DMS 273 treated with DMSO at 0.1 percent for 48 hours (cell line): ENCODE measurements at places on chromosomes 12 and 14.

DNA sequence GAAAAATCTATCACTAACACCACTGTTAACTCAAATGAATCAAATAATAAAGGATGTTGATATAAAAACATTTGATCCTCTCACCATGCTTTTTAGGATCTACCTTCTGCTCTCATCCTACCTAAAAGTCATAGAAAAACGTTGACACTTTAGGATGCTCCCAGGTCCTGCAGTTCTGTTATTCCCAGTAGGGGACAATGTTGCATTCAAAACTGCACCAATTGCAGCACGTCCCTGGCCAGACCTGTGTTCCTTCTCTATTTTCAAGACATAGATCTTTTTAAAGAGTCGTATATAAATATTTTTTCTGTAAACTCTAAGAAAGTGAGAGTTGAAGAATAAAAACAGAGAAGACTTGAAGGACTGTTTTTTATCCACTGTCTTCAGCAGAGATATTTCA, 8.8 kb downstream of the AICDA start:
- DNase-seq: no peak

GRCh38 chr12:52867642-52868041, 18.8 kb upstream of the KRT78 start:
- DNase-seq: no peak

DNA sequence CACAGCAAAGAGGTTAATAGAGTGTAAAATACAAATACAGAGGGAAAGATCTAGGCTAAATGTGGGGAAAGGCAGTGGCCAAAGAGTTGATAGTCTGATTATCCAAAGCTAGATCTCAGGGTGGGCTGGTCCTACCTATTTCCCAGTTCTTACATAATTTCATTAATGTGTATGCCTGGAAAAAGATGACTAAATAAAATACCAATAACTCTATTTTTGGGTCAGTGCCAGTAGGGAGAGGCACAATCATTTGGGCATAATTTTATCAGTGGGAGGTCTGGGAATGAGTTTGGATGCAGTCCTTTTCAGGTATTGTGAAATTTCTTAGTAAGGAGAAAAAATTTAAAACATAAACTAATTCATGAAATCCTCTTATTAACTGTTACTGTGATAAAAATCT, 30.6 kb upstream of the CLEC14A start:
- DNase-seq: no peak

DNA sequence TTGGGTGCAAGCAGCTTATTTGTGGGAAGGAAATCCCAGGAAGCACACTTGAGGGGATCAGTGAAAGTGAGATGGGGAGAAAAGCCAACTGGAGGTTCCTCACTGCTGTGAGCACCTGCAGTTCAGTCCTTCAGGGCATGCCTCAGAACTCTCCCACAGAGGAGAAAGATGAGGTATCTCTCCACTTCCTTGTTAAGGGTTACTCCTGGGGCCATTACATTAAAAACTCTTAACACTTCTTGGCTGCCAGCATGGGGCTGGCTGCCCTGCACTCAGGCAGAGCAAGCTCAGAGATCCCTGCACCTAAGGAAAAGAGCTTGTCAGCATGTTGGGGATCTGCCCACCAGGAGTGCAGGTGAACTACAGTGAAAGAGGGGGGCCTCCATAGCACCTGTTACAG, 28.8 kb downstream of the FERMT2 start:
- DNase-seq: no peak

DNA sequence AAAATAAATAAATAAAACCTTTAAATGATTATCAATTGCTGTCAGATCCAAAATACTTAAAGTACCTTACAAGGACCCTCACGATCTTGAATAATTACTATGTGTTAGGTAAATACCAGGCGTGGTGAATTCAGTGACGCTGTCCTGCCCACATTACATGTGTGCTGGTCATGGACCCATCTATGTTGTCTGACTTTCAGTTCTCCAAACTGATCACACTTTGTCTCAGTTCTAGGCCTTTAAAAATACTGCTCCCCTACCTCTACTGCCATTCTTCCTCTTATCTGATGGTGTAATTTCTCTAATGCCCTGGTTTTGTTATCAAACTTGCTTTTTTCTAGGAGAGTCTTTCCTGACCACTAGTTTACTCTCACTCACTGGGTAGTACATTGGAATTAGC, 520.7 kb downstream of the TRHDE start:
- DNase-seq: no peak

DNA sequence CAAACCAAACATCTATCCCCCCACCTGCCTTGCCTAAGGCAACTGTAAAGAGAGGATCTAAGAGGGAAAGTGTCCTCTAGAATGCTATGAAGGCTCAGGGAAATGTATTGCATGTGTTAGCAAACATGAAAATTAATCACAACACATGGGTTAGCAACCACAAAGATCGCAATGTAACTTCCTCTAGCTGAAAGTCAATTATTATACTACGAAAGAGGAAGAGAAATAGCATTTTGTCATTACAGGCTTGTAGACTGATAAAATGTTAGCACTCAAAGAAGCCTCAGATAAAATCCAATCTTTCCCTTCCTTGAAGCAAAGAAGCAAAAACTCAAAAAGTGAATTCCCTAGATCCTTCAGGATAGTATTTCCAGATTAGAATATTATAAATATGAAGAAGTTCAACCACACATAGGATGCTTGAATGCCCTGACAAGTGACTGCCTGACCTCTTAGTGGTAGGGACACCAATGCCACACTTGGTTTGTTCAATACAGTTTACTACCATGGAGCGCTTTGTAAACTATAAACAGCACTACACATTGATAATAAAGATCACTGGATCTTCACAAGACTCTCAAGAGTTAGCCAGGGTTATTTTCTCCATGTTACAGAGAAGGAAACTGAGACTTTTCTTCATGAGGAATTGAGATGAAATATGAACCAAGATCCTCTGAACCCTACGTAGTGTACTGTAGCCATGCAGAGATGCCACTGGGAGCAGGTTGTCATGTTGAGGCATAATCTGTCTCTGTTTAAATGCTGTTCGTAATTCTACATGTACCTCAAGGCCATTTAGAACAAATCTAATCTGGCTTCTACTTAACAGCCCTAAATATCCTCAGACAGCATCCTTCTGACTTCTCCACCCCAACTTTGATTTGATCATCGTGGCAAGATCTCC, 100.7 kb downstream of the ITPR2 start:
- no peak for DNase-seq

DNA sequence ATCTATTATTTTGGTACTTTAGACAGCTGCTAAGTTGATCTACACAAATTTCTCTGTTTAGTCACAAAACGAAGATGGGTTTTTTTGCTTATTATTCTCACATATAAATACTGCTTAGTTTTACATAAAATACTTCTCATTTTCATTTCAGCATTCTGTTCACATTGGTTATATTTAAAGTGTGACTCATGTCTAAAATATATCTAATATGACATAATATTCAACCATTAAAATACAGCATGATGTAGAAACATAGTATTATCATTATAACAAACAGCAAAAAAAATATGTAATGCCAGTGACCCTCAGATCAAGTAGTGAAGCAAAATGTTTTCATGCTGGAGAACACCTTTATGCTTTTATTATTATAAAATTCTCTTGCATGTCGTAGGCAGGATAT, 63.7 kb downstream of the SH2B3 start:
- no peak for DNase-seq

DNA sequence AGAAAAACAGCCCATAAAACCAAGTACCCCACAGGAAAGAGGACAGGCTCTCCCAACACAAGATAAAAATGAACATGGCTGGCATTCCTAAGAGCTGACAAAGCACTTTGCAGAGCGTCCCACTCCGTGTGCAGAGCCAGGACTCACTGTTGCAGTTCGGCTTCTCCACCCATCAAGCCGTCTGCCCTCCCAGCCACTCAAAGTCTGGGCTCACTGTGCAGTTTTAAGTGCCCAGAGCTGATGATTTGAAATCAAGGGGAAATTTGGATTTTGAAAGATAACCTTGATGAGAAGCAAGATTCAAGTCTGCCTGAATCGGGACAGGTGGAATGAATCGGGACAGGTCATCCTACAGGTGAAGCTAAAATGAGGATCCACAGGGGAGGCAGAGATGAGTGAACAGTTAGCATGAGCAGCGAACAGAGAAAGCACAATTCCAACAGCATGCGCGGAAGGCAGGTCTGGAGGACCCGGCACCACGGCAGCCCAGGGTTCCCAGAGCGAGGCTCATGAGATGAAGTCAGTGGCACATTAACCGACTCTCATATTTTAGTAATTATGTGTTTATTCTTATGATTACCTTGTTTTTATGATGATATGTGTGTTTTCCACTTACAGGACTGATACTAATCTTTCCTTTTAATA, 39.8 kb upstream of the GPR68 start:
- no peak for DNase-seq

DNA sequence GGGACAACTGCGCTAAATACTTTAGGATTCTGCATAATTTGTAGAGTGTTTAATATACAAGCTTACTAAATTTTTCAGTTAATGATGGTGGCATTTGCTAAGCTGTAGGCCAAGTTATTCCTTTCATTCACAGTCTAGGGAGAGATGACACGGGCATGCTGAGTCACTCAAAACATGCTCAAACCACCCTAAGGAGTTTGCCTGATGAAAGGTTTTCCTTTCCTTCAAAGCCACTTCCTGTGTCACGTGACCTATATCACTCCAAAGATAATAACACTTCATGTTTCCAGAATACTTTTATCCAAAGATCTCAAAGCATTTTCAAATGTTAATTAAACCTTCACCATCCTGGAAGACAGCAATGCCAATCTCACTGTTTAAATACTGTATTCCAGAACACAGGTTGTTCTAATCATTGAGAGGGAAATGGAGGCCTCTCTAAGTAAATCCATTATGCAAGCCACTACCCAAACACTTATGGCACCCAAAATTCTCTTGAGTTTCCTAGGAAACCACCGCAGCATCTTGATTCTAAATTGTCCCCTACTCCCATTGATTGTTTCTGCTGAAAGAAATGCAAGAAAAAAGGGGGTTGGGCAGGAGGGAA, 207.0 kb upstream of the CDKN3 start:
- DNase-seq: no peak

DNA sequence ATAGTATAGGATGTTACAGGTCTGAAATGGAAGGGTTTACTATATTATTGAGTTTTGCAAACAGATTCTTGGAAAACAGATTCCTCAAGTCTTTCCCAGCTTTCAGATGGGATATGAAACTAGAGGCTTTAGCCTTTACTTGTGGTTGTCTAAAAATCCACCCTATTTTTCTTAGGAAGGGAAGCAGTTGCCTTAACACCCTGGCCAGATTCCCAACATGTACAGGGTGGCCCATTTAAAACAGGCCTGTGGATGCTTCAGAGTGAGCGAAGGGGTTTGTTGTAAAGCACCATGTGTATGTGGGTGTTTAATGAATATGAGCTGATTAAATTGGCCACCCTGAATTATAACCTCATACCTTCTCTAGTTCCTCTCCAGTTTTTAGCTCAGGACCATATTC, 415.9 kb downstream of the ZFP36L1 start:
- DNase-seq: no peak

- no peak for DNase-seq
Observed at GRCh38 chr12:85711735-85712390, 124.3 kb downstream of the RASSF9 start.

- DNase-seq: no peak
Observed at GRCh38 chr12:84415946-84416345, 496.7 kb downstream of the SLC6A15 start.

DNA sequence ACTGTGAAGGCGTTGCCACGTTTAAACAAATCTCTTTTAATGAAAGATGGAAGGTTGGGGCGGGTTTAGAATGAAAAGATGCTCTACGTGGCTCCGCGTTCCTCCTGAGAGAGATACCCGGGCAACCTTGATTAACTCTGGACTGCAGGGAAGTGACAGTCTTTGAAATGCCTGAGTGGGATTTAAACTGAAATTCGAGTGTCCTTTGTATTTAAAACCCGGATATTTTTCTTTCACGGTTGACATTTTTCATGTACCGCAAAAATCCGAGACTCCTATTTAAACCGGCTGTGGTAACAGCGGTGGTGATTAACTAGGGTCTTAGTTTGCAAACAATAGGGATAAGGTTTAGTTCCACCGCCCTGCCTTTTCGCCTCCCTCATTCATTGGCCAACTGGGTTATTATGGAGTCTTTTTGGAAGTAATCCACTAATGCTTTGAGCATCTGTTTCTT, 707 bp downstream of the G2E3 start:
- DNase-seq: no peak

GRCh38 chr12:93108985-93109384, 179.9 kb upstream of the EEA1 start:
- DNase-seq: no peak

GRCh38 chr14:67933266-67933665, 113.7 kb downstream of the RAD51B start:
- DNase-seq: no peak

DNA sequence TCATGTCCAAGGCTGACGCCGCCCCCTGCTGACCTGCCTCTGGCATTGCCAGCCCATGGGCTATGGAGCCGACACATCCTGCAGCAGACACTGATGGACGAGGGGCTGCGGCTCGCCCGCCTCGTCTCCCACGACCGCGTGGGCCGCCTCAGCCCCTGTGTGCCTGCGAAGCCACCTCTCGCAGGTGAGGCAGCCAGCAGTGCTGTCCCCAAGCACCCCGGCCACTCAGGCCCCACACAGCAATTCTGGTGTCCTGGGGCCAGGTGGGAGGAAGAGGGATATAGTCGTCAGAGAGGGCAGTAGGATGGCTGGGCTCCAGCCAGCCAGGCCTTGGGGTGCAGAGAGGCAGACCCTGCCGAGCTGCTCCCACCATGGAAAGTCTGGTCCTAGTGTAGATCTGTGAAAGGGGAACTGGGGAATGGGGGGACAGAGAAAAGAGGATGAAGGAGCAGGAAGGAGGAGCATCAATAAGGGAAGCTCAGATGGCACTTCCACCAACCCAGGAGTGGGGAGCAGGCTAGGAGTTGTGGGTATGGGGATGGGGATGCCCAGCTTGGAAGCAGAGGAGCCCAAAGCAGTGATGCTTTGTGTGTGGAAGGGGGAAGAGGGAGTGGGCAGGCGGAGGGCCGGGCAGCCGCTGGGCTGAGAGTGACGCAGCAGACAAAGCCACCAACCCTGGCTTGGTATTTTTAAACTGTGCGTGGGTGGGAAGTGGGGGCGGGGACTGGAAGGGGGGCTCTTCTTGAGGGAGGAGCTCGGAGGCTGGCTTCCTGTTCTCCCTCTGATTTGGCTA, 4.7 kb downstream of the NAB2 start:
- DNase-seq: no peak

DNA sequence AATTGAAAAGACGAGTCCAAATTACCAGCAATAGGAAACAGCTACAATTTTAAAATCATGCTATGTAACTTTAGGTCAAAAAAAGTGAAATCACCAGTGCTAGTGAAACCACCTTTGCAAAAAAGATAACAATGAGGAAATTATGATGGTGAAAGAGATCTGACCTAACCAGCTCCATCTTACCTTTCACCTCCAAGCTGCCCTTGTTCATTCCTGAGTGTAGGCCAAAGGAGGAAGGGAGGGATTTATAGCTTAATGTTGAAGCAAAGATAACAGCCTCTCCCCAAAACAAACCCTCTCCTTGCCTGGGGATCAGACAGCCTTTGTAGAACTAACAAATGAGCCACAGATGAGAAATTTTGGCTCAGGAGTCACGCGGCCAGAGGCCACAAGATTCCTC, 83.2 kb upstream of the EIF5 start:
- DNase-seq: no peak
